ENCODE measurements at places on chromosomes 16 and 17. TPM values are rescaled to one million over a fixed set of nuclear protein-coding genes. Genes with fewer than 3 reads are reported as not detected.

DNA sequence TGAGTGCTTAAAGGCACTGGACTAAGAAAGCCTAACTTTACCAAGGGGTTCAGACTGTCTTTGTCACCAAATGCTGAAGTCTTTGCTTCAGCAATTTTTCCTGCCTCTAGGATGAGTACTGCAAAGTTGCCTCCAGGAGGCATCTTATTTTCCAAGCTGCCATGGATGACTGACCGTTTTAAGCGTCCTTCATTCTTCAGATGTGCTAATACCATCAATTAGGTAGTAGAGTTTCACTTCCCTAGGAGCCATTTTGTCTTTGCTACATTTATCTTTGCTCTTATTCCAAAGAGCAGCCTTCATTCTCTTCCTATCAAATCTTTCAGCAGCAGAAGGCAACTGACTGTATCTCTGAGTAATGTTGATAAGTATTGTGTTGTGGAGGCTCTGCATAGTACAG is 440.1 kb downstream of the CDH13 start:
- no peak for DNase-seq

CHMP6 gene
- 43.7 TPM for total RNA-seq

SCNN1B gene
- total RNA-seq = not detected

ZNF423 gene
- total RNA-seq = not detected

MT1A gene
- 22.4 TPM for total RNA-seq

- DNase-seq = no peak
Measured at GRCh38 chr17:50184064-50184463, 17.4 kb downstream of the COL1A1 start.

GRCh38 chr16:26111900-26112299 is 420.1 kb downstream of the HS3ST4 start:
- DNase-seq = no peak

- no peak for DNase-seq
Measured at GRCh38 chr17:44398692-44399691, 9.5 kb upstream of the ITGA2B start.

- DNase-seq = no peak
Measured at GRCh38 chr17:57326336-57326735, 70.0 kb downstream of the MSI2 start.

OTOP3 gene
- total RNA-seq = not detected

DNA sequence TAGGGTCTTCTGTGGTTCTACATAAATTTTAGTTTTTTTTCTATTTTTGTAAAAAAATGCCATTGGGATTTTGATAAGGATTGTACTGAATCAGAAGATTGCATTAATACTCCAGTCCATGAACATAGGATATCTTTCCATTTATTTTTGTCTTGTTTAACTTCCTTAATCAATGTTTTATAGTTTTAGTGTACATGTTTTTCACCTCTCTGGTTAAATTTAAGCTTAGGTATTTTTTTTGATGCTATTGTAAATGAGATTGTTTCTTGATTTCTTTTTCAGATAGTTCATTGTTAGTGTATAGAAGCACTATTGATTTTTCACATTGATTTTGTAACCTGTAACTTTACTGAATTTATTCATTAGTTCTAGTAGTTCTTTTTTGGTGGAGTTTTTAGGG is 35.4 kb downstream of the ITGAM start:
- no peak for DNase-seq

DNA sequence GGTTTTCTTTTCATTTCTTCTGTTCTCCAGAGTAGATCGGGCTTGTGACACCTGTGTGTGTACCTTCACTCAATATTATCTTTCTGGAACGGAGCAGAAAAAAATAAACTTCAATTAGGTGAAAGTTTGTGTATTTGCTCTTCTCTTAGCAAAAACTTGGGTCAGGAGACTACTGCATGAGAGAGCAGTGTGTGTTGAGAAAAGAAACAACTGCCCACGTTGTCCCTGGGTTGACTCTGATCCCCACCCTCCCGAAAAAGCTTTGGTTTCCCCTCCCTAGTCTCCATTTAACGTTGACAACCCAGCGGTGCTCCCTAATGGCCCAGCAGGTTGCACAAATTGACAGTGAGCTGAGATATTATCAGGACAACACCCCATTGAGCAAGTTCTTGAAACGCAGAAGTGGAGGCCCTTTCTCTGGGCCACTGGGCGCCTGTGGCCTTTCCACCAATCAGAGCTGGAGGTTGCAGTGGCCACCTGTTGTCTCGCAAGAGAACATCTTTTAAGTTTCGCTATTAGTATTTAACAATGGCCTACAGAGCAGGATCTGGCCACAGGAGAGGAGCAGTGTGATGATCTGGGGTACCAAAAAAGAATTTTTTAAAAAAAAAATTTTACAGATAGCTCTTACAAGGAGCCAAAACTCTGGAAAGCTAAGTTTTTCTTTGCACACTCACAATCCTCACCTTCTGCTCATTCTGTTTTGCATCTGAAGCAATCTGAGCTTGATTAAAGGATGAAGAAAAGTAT is 1.5 kb upstream of the TOX3 start:
- DNase-seq = no peak

ZNF385C gene
- total RNA-seq = not detected

SLC6A2 gene
- not detected for total RNA-seq

CDRT15 gene
- not detected for total RNA-seq

TELO2 gene
- 55.5 TPM for total RNA-seq

DNA sequence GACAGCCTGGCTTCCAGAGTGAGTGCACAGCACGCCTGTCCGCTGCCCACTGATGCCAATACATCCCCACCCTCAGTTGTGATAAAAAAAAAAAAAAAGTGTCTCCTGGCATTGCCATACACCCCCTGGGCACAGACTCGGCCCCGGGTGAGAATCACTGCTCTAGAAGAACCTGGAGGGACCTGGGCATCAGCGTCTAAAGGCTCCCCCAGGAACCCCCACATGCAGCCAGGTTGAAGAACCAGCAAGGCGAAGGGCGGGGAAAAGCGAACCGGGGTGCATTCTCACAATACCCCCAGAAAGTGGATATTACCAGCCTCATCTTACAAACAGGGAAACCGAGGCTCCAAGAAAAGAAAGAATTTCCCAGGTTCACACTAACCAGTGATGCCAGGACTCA is 27.7 kb downstream of the TBC1D16 start:
- no peak for DNase-seq

- DNase-seq = no peak
Measured at GRCh38 chr17:29927546-29927945, 2.5 kb downstream of the SSH2 start.

DNA sequence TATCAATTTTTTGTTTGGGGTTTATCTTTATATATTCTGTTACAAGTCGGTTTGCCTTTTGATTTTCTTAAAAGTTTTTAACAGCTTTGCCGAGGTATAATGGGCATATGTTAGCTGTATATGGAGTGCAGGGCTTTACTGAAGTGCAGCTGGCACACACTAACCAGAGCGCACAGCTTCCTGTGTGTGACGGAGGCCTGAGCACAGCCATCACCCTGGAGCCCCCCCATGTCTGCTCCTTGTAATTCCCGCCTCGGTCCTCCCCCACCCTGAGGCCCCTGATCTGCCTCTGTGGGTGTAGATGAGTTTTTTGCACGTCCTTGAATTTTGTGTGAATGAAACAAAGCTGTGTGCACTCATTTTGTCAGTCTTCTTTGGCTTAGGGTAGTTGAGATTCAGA is 60.1 kb upstream of the ZNF750 start:
- DNase-seq = no peak

GRCh38 chr16:10356870-10357842 is 28.7 kb upstream of the ATF7IP2 start:
- no peak for DNase-seq

GRCh38 chr17:55168958-55169687 is 95.6 kb upstream of the HLF start:
- no peak for DNase-seq
